Activated naive CD4-positive, alpha-beta T cell (primary cell): ENCODE measurements at places on chromosomes 2 and 18.

DNA sequence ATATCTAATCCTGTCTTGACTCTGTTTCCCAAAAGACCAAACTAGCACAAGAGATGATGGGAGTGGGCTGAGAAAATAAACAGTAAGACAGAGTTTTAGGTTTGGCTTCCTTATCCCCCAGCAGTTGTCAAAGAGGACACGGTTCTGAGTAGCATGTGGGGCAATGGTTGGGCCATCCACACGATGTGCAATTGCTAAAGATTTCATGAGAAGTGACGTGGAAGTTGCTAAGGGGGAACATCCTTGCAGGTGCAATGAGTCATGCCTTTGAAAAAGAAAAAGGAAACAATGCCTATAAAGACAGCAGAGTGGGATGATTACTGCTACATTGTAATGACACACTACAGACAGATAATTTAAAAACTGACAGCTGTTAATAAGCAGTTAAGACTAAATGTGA is 1395.8 kb downstream of the LRP1B start:
- no peak for DNase-seq

DNA sequence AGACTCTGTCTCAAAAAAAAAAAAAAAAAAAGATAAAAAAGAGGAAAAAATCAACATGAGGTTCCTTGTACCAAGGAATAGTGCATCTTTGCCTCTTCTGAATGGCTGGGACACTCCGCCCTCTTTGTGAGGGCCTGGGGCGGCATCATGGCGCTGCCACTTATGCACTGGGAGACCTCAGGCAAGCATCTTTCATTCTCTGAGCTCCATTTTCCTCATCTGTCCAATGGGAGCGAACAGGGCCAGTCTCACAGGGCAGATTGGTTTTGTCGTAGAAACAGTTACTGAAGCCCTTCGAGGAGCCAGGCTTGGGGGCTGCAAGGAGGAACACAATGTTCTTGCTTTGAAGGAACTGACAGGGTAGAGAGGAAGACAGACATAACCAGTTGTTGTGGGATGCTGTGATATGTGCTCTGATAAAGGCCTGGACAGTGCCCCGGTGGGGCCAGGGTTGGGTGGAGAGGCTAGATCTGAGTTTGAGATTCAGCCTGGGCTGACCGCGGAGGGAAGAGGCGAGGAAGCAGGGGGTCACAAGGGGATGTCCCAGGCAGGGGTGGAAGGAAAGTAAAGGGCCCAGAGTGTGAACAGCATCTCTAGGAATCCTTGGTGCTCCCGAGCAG is 14.1 kb downstream of the ZFP36L2 start:
- DNase-seq, result no peak

DNA sequence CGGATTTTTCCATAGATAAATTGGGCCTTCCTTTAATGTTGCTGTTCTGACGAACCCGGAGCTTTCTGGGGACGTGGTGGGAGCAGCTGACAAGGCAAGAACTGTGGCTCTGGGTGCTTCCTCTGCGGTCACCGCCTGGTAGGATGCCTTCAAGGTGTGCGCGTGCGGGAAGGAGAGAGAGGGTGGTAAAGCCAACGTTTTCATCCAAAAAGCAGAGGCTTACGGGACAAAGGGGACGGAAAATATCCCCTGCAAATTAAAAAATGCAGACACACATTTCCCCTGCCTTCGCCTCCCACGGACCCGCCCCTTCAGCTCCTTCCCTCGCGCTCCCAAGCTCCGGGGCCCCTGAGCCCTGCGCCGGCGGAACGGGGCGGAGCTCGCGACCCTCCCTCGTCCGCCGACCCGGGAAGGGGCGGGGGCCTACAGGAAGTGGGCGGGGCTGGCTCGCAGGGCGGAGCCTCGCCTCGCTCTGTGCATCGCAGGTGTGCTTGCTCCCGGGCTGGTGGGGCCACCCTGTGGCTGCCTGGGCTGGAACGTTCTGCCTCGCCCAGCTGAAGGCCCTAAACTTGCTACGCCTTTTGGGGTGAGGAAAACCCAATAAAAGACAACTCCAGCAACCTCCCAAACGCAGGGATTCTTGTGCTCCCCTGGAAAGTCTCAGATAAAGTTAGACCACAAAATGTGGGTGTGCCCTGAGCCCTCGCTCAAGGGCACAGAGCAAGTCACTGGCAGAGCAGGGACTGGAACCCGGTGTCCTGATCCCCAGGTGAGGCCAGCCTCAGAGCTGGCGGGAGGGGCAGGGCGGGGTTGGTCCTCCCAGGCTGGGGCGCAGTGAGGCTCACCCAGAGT is 25.4 kb upstream of the SLC66A3 start:
- peak; percentile 85 for DNase-seq

DNA sequence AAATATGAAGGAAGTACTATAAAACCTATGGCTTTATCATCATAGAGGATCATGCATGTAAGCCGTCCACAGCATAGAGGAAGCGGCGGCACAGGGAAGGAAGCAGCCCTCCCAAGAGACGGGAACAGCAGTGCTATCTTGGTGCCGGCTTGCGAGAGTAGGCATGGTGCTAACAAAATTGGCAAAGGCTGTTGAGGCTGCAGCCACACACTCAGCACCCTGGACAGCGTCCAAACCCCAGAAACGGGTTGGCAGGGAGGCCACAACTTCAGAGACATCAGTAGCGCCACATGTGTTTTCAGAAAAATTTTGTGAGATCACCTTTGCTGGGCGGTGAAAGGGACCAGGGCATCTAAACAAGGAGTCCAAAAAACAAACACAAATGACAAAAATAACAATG is 37.7 kb downstream of the NETO1 start:
- no peak for DNase-seq

GRCh38 chr2:150878356-150878755 is 383.3 kb downstream of the RBM43 start:
- DNase-seq, result no peak

DNA sequence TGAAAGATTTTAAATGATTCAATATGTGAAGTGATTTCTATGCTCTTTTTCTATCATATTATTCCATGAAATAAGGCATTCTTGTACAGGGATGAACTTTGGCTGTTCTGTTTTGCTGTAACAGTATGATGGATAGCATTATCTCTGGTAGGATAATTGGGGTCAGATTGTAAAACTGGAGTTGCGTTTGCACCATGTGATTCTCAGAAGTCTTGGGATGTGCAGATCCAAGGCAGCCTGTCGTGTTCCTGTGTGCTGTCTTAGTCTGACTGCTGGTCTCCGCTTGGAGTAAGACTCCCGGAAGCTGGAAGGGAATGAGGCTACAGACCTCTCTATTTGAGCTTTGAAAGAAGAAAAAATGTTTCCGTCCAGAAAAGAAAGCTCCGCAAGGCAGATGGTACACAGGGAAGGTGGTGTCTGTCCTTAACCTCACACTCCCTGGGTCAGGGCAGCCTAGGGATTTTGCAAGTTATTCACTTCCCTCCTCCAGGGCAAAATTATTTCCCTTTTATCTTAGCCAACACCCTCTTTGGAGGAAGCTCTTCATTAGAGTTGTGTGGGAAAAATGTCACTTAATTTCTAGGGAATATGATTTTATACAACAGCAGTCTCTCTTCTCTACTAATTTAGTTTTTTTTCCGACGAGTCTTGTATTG is 250.6 kb downstream of the PTPRM start:
- DNase-seq, result no peak

GRCh38 chr18:49663899-49664890 is 102.3 kb downstream of the LIPG start:
- DNase-seq, result no peak

- DNase-seq, result no peak
Measured at GRCh38 chr2:29619689-29620088, 301.7 kb downstream of the ALK start.

DNA sequence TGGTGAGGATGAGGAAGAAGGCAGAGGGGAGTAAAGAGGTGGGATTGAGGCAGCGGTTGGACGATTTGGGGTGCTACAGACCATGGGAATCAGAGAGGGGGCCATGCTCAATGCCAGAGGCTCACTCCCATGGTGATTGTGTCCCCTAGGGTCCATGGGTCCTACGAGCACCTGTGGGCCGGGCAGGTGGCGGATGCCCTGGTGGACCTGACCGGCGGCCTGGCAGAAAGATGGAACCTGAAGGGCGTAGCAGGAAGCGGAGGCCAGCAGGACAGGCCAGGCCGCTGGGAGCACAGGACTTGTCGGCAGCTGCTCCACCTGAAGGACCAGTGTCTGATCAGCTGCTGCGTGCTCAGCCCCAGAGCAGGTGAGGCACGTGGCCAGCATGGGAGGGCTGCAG is 5.2 kb downstream of the CAPN10 start:
- DNase-seq, result no peak

DNA sequence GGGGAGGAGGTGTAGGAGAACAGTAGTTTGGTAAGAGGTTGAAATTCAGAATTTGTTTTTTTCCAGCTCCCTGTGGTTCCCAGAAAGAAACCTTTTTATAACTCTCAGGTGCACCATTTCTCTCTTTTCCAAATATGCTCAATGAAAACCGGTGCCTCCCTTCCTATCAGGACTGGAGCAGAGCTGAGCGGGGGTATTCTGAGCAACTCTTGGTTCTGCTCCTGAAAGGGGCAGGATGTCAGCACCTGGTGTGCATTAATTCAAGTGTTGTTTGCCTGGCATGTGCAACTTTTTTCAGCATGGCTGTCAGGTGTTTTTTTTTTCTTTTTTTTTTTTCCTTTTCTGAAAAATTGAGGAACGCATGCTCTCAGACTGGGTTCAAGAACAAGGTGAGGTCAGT is 74.1 kb downstream of the MAPK4 start:
- no peak for DNase-seq

DNA sequence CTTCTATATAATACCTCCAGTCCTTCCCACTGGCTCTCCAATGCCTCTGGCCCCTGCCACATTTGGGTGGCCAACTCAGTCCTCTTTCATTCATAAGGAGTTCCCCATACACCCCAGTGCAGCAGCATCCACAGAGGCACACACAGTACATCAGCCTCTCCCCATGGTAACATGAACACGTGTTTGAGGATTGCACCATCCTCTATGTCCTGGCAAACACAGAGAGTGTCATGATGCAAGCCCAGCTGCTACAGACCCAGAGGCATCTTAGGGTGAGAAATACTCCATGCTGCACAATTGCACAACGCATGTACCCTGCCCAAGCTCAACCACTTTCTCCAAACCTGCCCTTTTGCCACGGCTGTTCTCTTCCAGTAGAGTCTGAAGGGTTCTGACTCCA is 11.5 kb downstream of the IGFBP5 start:
- DNase-seq, result no peak

GRCh38 chr2:36554531-36554930 is 43.4 kb downstream of the FEZ2 start:
- no peak for DNase-seq

DNA sequence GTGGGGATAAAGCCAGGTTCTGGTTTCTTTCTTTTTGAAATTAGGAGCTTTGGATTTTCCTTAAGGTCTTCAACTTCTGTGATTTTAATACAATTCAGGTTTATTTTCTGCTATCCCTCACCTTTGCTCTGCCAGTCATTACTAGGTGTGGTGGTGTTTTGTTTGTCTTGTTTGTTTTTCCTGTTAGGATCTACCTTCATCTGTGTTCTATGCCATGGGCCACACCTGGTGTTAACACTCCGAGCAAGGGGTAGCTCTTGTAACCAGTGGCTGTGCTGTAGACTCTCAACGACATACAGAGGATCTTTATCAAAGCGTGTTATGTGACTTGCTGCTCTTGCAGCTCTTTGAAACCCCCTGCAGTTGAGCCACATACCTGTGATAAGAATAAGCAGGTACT is 38.6 kb downstream of the MGAT5 start:
- DNase-seq, result no peak

DNA sequence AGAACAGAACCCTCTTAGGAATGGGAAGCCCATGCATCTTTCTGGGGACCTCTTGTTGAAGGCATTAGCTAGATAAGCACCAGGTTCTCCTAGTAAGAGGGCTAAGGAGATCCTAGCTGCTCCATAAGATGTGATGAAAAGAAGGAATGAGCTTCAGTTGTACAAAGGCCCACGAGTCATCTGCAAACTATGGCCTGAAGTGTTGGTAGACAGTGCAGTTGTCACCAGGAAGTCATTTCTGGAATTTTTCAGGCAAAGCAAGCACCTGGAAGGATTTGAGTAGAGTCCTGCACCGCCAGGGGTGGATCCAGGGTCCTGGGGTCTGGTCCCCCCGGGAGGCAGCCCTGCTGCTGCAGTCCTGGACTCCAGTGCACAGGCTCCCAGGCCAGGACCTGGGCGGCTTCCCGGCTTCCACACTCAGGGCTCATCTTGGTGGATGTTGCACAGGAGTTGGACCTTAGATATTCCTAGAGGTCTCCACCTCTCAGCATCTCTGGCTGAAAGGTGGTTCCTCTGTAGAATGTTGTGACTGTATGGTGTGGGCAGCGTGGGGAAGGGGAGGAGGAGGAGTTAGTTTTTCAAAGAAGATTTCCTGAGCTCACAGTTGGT is 85.3 kb downstream of the LDLRAD4 start:
- DNase-seq, result no peak

- DNase-seq, result no peak
Measured at GRCh38 chr2:2768476-2768875, 437.4 kb upstream of the MYT1L start.

DNA sequence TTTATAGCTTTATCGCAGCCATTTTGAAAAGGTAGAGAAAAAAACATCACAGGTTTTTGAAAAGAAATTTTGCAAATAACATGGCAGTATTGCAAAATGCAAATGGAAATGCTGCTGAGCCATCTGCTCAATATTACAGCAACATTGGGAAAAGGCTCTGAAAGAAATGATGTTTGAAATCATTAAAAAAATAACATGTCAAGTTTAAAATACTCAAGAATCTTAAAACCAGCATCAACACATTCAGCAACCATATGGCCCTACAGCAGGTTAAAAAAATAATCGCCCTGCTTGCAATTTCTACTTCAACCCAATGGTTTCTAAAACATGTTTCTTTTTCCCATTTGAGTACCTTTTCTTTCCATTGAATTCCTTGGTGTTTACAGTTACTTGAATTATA is 289.4 kb downstream of the AFF3 start:
- DNase-seq, result no peak

DNA sequence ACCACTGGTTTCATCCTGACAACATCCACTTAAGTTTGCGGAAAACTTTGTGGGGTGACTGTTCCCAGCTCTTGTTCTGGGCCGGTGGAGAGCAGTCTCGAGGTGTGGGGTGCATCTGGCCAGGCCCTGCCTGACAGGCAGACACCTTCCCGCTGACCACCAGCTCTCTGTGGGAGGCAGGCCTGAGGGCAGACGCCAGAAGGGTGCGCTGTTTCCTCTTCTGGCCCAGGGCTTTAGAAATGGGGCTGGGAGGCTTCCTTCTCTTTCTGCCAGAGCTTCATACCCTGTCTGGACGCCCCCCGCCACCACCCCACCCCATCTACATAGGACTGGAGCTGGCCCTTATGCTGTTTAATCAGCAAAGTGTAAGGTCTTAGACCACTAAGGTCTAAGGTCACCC is 263.8 kb downstream of the LOXHD1 start:
- no peak for DNase-seq
